ENCODE measurements at places on chromosomes 2 and 18. TPM values are rescaled to one million over a fixed set of nuclear protein-coding genes. Genes with fewer than 3 reads are reported as not detected.

- no peak for DNase-seq
- H3K36me3 ChIP-seq = no peaks in the 10 kb centered on the region
- no peaks in the 10 kb centered on the region for H3K4me1 ChIP-seq
- H3K4me3 ChIP-seq = no peak overlapping the region
- H3K27ac ChIP-seq = no peak overlapping the region
- no peaks in the 10 kb centered on the region for H3K27me3 ChIP-seq
These were observed 406.6 kb upstream of the MMADHC start for GRCh38 chr2:149994057-149994728.

The C1QL2 gene
- total RNA-seq = not detected

The PSMA8 gene
- total RNA-seq = not detected

The ZC3H6 gene
- 17.1 TPM for total RNA-seq

The VSNL1 gene
- 0.44 TPM for total RNA-seq

Measured in kidney (tissue), 22 donors.